ENCODE measurements at places on chromosomes 2 and 18.

- no peak for DNase-seq
Observed at GRCh38 chr2:7411691-7412090, 494.5 kb downstream of the RNF144A start.

DNA sequence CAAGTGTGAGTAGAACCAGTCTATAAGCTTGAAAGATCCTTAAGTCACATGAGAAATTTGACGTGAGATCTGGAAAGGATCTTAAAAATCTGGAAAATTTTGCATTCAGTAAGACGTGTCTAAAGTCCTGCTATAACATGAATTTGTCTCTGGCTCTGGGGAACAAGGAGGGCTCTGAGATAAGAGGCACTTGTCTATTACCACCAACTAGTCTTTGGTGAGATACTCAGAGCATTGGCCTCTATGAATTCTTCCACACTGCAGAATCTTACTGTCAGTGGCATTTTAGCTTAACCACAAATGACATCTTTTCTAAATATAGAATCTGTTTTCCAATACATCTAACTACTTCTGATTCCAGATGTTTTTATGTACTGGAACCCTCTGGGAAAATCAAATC is 1504.5 kb downstream of the DPP10 start:
- no peak for DNase-seq

DNA sequence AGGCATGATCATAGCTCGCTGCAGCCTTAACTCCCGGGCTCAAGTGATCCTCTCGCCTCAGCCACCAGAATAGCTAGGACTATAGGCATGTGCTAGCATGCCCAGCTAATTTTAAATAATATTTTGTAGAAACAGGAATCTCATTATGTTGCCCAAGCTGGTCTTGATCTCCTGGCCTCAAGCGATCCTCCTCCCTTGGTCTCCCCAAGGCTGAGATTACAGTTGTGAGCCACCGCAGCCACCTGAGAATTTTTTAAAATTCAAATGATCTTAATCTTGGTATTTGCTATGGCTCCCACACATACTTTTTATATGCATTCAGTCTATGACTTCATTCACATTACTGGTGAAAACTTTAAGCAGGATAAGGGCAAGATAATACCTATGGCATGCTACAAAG is 13.1 kb downstream of the KRCC1 start:
- DNase-seq: no peak

DNA sequence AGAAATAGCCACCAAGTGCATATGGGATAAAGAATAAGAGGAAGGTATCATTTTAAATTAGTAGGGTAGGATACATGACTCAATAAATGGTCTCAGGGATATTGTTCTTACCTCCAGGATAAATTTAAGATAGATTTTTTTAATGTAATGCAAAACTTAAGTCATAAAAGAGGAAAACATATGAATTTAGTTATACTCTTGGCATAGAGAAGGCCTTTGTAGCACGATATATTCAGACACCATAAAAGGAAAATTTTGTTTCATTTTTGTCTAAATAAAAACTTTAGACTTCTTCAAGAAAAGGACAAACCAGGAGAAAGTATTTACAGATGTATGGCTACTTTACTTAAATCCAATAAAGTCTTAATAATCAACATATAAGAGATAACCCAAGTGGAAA is 78.5 kb upstream of the CAB39 start:
- no peak for DNase-seq

DNA sequence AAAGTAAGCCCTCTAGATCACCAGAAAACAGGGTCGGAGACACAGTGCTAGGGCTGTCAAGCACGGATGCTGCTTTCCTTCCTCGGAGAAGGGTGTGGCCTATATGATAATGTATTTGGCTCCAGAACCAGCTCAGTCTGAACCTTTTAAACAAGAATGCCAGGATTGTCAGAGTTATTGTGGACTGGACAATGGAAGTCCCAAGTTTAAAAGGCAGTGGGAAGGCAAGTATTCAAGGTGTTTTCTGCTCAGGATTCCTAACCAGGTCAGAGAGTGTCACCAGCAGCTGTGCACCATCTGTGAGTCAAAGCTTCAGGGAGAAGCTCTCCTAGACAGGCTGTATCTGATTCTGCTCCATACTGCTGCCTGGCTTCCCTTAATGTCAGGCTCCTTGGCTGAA is 94.8 kb downstream of the SPOPL start:
- DNase-seq: no peak

GRCh38 chr2:216694082-216694825 is 1.1 kb downstream of the IGFBP5 start:
- DNase-seq: peak; percentile 67

GRCh38 chr2:38146907-38147307 is 71.0 kb upstream of the CYP1B1 start:
- peak; percentile 98 for DNase-seq

- DNase-seq: peak; percentile 50
Observed at GRCh38 chr2:199070322-199070949, 387.3 kb downstream of the SATB2 start.

- peak; percentile 46 for DNase-seq
Observed at GRCh38 chr2:7119132-7119835, 202.1 kb downstream of the RNF144A start.

- no peak for DNase-seq
Observed at GRCh38 chr2:20220806-20221554, 4.0 kb downstream of the SDC1 start.

- DNase-seq: no peak
Observed at GRCh38 chr2:10243926-10244270, 58.8 kb upstream of the HPCAL1 start.

DNA sequence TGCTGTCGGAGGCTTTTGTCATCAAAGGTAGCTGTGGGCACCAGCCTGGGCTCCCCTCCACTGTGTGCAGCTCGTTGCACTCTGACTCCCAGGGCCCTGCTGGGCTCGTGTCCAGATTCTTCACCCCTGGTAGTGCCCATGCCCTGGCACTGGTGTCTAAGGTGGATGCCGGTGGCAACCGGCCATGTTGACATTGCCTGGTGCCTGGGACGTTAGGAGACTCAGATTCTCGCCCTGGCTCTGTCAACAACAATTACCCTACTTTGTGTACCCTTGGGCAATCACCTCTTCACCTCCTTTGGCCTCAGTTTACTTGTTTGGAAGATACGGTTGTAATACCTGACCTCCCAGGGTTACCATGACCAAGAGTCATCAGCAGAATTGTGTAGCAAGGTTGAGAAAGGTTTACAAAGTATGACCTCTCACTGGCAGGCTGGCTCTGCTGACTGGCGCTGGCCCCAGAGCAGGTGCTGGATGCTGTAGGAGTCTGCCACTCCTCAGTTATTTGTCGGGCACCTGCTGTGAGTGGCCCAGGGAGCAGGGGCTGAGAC is 41.5 kb upstream of the MCFD2 start:
- DNase-seq: no peak

DNA sequence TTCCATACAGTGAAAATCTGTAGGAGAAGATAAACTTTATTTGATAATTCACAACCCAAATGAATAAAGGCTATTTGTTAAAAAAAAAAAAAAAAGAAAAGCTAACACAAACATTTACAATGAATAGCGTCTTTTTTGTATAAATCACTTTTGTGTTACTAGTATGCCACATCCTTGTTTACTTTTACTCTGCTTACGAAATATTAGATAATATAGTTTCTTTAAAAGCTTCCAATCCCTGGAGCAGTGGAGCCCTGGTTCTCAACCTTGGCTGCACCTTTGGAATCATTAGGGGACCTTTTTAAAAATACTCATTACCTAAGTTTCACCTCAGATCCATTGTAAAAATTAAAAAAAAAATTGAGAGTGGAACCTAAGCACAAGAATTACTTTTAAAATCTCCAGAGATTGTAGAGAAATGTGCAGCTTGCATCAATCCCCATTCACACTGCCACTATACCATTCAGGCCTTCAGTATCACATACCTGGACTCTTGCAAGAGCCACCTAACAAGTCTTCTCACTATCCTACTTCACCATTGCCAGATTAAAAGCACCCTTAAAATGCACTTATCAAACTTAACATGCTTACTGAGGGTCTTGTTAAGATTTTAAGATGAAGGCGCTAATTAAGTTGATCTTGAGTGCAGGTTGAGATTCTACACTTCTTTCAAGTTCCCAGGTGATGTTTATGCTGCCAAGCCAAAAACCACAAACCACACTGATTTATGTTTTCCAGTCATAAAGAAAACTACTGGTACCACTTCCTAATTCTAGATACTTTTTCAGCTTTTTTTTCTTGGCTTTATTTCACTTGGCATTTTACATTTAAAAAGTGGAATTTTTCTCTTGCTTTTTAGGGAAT is 59.7 kb upstream of the ZC3H15 start:
- no peak for DNase-seq

GRCh38 chr2:168314236-168314635 is 66.8 kb upstream of the STK39 start:
- DNase-seq: no peak

- no peak for DNase-seq
Observed at GRCh38 chr2:45173513-45173912, 164.3 kb upstream of the SIX2 start.

GRCh38 chr2:227891673-227892072 is 20.2 kb downstream of the DAW1 start:
- no peak for DNase-seq

- no peak for DNase-seq
Observed at GRCh38 chr2:23491591-23492336, 106.8 kb downstream of the KLHL29 start.

GRCh38 chr2:69734035-69734611 is 7.8 kb upstream of the ANXA4 start:
- DNase-seq: no peak

- no peak for DNase-seq
Observed at GRCh38 chr2:31214444-31214915, 2.8 kb downstream of the CAPN14 start.

DNA sequence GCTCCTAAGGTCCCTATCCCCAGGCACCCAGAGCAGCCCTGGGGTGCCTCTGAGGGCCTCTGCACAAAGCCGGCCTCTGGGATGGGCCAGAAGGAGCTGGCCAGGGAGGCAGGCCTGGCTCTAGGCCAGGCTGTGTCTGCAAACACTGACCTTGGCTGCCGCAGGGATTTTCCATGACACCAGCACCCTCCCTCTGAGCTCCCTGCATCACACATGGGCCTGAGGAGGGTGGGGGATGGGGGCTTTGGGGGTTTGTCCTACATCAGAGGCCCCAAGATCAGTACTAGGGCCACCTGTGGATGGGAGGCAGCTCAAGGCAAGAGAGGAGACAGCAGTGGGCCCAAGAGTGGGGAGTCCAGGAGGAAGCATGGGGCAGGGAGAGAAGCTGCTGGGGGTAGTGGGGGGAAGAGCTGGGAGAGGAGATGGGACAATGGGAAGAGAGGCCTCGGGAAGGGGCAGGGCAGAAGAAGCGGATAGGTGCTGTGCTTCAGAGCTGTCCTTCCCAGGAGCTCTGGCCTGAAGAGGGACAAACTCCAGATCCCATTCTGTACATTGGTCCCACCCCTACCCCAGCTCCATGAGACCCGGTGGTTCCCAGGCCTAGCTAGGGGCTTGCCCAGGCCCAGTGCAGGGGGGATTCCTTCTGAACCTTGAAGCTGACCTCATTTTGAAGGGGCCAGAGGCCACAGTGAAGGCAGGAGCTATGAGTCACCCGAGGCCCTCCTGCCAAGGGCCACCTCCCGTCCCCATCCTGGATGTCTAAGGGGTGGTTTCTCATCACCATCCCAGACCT is 28.0 kb downstream of the KCNK3 start:
- DNase-seq: peak; percentile 24

GRCh38 chr2:222445227-222445626 is 20.9 kb downstream of the SGPP2 start:
- DNase-seq: peak; percentile 29

DNA sequence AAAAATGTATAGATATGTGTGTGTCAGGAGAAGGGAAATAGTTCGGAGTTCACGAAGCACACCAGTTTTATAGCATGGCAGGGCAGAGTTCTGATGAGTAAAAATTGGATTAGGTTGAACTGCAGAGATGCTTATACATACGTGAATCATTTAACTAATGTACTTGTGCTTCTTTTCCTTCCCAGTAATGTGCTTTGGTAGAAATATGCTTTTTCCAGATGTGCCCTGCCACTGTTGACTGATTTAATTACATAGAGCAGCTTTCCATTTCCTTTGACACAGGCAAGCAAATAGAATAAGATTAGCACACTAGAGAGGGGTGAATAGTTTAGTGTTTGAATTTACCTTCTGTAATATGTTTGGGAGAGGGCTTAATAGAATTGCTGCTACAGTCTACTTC is 28.9 kb upstream of the ARMC9 start:
- no peak for DNase-seq

DNA sequence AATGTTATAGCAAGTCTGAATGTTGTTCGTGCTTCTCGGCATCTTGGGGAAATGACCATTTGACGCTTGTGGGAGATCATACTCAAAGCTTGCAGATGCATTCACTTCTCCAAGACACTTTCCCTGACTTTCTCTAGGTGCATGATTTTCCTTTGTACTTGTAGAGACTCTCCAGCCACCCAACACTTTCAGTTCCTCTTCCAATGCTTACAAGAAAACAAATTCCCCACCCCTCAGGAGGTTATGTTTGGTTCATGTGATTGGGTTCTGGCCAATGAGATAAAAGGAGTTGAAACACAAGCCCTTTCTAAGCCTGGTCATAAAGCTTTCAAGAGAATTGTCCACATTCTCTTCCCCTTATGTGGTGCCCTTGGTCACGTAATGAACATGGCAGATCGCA is 156.3 kb downstream of the EPHA4 start:
- no peak for DNase-seq

GRCh38 chr2:208189810-208190503 is at the start of gene C2orf80:
TSS of gene C2orf80 (minus strand) at chr2:208190030. CDS start at chr2:208186986, 3,044 bp downstream.
- DNase-seq: no peak

DNA sequence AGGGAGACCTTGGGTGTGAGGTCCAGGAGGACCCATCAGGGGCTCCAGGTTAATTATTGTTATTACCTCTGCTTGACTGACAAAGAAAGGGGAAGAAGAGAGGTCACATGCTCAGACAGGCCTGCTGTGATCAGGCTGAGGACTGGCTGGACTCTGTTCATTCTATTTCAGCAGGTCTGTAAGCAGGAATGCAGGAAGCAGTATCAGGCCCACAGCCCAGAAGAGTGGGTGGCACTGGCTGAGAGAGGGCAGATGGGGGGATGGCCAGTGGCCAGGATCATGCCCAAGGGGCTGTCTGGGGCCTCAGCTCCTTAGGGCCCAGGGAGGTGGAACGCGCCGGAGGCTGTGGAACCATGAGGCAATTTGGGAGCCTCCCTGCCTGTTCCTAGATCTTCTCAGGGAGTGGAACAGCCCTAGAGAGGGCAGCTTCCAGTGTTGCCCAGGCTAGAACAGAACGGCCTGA is 43.7 kb upstream of the ZBTB7C start:
- DNase-seq: no peak

GRCh38 chr2:119760237-119760955 is 674 bp downstream of the PTPN4 start:
- DNase-seq: peak; percentile 77

- no peak for DNase-seq
Observed at GRCh38 chr2:62894966-62895631, 155.5 kb upstream of the OTX1 start.

DNA sequence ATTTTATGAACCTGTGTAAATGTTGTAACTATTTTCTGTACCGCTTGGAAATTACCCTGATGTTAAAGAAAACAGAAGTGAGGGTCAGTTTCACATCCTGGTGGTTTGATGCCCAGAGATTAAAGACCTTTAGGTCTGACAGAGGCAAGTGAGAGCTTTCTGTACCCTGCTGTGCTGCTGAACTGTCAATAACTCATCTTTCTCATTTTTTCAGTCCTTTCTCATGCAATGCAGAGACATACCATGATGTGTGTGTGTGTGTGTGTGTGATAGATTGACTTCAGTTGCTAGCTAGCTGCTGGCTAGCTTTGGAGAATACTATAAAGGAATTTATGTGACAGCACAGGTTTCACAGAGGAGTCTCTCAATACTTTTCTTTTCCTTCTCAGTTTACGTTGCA is 2025.6 kb upstream of the LRRTM1 start:
- DNase-seq: no peak

All from mesendoderm (in vitro differentiated cells).